ENCODE measurements at places on chromosomes 2 and 18.

- no peak for DNase-seq
Observed at GRCh38 chr2:9781252-9781651, 62.0 kb upstream of the TAF1B start.

GRCh38 chr2:47274054-47274782, 119.1 kb upstream of the STPG4 start:
- no peak for DNase-seq

DNA sequence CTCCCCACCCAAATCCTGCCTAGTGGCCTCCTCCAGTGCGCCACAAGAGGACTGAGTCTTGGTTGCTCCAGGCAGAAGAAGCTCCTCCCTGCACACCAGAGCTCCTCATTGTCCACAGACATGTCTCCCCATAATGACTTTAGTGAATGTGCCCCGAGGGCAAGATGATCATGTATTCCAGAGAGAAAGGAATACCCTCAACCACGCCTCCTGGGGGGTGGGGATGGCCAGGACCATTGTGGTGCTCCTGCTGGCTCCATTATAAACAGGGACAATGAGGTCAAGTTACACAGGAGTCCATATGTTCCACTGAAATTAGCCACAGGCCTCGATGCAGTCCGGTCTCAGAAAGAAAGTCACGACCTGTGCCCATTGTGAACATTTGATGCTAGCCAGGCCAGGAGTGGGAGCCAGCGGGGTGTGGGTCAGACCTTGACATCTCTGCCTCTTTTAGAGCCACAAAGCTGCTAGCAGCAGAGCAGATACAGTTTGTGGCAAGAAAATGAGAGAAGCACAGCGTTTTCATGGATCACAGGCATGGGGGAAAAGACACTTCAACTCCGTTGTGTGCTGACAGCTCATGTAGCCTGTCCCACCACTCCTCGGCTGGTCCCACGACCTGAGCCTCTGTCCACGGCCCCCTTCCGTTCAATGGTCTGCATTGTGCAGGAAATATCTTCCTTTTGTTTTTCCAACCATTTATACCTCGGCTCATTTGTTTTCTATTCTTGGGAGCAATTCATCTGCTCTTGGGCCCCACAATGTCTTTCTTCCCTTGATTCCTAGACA, 70.7 kb upstream of the FZD7 start:
- no peak for DNase-seq

- DNase-seq, result no peak
Observed at GRCh38 chr2:173656086-173656485, 301.4 kb downstream of the CDCA7 start.

- no peak for DNase-seq
Observed at GRCh38 chr2:14127765-14128164, 504.8 kb upstream of the LRATD1 start.

- no peak for DNase-seq
Observed at GRCh38 chr18:63017076-63017475, 301.7 kb downstream of the PHLPP1 start.

- DNase-seq, result peak; percentile 64
Observed at GRCh38 chr2:38386377-38386776, 9.3 kb upstream of the ATL2 start.

DNA sequence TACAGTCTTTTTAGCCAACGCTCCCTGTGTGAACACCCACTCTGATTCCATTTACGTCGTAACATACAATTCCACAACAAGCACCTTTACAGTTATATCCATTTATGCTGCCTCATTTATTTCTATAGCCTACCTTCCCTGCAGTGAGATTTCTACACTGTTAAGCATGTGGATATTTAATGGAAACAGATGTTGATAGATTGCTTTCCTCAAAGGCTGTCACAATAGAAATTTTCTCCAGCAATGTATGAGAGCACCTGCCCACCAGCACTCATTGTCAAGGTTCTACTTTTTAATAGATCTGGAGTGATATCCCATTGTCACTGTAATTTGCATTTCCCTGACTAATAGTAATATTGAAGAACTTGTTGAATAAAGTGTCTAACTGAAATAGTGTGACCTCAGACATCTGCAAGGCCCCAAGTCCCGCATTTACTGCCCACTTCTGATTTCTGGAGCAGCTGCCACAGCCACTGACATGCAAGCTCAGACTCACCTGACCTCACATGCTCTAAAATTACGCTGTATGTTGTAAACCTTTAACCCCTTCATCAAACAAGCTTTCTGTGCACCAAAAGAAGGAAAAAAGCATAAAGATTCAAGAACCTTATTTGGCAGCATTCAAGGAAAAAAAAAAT, 295.1 kb downstream of the CNTNAP5 start:
- no peak for DNase-seq

- peak; percentile 3 for DNase-seq
Observed at GRCh38 chr18:27017901-27018500, 152.5 kb upstream of the AQP4 start.

GRCh38 chr2:65026154-65026553, 30.1 kb upstream of the CEP68 start:
- DNase-seq, result no peak

DNA sequence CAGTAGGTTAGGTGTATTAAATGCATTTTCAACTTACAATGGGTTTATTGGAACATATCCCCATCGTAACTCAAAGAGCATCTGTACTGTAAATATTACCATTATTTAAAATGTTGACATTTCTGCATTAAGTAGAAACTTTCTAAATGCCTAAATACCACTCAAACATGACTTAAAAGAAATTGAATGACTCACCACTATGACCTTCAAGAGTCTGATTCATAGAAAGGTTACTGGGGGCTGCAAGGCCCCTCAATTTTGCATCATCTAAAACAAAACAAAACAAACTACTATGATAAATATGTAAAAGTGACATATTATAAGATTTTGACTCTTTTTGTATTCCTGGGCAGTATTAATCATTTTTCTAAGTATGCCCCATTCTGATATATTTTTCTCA, 7.6 kb downstream of the WDR35 start:
- DNase-seq, result no peak

DNA sequence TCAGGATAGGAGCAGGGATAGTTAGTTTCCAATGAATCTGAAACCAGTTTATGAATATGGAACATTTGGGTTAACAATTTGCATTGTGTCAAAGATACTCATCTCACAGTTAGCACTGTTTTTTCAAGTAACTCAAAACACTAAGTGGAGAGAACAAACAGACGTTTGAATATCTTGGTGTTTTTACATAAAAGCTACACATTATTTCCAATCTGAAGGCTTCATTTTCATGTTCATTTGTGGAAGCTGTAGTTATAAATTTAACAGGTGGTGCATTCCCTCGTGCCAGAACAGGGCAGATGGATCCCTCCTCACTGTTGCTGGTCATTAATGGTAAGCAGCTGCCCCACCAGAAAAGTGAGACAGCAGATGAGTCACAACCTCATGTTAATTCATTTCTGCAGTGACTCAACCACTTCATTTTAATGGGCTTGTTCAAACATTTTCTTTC, 286.9 kb downstream of the TMX3 start:
- peak; percentile 84 for DNase-seq

DNA sequence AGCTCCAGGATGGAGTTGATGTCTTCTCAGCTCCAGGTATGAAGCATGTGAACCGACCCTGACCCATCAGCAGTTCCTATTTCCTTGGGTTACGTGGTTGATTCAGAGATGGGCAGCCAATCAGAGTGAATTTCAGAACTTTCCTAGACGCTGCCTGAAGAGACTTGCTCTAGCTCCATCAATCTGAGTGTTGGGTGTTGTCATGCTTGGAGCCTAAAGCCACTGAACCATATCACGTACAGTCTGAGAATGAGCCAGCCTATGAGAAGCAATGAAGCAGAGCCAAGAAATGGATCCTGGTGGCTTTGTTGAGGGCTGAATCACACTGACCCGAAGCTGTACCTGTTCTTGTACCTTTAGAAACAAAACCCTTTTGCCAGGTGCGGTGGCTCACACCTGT, 19.6 kb upstream of the KLF7 start:
- no peak for DNase-seq

DNA sequence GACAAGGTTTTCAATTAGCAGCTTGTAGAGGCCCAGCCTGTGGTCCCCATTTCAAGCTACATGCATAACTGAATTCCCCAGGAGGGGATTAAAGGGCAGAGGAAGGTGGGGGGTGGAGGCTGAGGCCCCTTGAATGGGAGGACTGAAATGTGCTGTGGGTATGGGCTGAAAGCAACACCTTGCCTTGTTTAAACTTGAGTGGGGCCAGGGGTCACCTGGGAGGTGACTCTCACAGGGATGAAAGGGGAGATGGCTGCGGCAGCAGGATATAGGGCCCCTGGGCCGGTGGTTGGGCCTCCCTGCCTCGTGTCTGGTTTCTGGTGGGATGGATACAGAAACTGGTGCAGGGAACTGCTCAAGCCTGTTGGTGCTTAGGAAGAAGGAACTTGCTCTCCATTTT, 225.9 kb upstream of the SPRED2 start:
- DNase-seq, result no peak

GRCh38 chr18:58612315-58613055, 16.4 kb downstream of the ALPK2 start:
- DNase-seq, result no peak

DNA sequence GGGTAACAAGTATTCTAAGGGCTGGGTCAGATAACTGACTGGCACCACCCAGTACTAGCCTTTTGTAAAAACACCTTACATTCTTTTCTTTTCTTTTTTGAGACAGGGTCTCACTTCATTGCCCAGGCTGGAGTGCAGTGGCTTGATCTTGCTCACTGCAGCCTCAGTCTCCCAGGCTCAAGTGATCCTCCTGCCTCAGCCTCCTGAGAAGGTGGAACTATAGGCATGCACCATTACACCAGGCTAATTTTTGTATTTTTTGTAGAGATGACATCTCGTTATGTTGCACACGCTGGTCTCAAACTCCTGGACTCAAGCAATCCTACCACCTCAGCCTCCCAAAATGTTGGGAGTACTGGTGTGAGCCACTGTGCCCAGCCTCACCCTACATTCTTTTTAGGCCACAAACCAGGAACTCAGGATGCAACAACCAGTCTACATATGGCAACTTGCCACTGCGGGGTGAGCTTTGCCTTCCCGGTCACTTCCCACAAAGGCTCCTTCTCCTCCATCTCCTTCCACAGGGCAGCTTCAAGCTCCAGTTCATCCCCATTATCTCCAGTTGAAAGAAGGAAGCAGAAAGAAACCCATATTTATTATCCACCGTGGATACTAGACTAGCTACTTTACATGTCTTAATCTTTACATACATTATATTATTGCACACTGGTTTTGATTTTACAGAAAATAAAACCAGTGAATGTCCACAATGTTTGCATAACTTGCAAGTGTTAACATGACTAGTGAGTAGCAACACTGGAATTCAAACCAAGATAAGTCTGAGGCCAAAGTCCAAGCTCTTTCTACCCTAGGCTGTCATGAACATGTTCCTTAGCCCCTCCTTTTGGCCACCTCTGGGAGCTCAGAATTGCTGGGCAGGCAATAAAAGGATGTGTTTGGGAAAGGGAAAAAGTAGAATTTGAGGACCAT, 23.7 kb upstream of the AP1S3 start:
- DNase-seq, result no peak

DNA sequence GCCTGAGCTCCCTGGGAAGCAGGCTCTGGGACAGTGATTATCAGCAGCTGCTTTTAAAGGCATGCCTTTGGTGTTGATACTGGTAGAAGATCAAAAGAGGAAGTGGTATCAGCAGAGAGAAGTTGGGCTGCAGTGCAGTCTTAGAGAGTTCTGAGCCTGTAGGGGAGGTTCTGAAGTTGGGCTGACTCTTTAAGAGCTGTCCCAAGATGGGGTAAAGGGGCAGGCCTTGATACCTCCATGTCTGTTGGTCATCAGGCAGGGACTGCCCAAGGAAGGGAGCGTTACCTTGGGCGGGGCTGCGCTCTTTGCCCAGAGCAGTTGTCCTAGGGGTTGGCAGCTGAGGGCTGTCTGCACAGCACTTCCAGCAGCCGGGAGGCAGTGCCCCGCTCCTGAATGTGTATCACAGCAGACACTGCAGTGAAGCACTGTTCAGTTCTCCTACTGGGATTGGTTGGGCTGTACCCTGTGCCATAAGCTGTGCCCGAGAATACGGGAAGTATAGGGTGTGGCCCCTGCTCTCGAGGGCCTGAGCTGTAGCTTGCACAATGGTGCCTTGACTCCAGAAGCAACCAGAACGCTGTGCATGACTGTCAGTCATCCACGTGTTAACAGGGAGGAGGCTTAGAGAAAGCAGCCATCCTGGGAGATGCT, 177.0 kb downstream of the CTIF start:
- no peak for DNase-seq

DNA sequence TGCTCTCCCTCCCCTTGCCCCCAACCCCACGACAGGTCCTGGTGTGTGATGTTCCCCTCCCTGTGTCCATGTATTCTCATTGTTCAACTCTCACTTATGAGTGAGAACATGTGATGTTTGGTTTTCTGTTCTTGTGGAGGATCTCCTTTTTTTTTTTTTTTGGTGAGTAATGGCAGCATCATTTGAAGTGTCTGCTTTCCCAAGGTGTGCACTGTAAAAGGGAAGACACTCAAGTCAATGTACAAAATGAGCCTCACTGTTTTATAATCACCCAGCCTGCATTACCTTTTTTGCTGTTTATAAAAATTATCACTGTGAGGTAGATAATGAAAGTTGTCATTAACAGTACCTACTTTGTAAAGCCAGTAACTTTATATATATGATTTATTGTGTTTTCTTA, 56.9 kb downstream of the INSIG2 start:
- no peak for DNase-seq

DNA sequence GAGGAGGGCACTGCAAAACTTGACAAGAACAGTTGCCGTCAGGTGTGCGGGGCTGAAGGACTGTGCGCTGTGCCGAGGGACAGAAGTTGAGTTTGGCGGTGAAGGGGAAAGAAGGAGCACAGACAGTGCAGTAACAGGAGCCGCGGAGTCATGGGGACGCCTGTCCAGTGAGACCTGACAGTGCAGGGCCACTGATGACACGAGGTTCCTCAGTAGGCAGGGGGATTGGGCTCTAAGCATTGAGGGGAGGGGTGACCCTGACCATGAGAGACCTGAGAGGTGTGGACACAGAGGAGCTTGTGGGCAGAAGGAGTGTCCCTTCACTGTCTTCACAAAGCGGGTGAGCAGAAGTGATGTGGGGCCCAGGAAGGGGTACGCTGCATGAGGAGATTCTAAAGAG, 104.8 kb downstream of the MTCL1 start:
- no peak for DNase-seq

GRCh38 chr2:86623043-86623493, 597 bp downstream of the RNF103 start:
- DNase-seq, result no peak

All from SJCRH30 (cell line).